CD8-positive, alpha-beta memory T cell (primary cell): ENCODE measurements at places on chromosomes 11 and 22.

GRCh38 chr11:62087694-62088093, 36.1 kb upstream of the INCENP start:
- no peak for DNase-seq

- no peak for DNase-seq
Measured at GRCh38 chr11:69954756-69955155, 123.4 kb upstream of the ANO1 start.

- no peak for DNase-seq
Measured at GRCh38 chr11:76459299-76459698, 14.5 kb downstream of the EMSY start.

DNA sequence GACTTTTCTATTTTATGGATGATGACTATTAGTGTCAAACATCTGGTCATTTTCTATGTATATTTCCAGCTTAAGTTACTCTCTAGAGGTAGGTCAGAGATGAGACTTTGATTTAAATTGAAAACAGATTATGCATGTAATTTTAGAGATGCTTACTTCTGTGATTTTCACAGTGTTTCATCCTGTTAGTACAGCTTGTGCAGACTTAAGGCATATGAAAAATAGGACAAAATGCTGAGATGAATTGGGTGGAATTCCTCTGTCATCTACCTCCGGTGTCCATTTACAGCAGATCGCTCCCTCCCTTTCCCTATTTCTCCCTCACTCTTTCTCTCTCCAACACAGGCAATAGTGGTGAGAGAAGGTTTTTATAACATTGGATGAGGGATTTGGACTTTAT, 14.1 kb downstream of the JAM3 start:
- no peak for DNase-seq

DNA sequence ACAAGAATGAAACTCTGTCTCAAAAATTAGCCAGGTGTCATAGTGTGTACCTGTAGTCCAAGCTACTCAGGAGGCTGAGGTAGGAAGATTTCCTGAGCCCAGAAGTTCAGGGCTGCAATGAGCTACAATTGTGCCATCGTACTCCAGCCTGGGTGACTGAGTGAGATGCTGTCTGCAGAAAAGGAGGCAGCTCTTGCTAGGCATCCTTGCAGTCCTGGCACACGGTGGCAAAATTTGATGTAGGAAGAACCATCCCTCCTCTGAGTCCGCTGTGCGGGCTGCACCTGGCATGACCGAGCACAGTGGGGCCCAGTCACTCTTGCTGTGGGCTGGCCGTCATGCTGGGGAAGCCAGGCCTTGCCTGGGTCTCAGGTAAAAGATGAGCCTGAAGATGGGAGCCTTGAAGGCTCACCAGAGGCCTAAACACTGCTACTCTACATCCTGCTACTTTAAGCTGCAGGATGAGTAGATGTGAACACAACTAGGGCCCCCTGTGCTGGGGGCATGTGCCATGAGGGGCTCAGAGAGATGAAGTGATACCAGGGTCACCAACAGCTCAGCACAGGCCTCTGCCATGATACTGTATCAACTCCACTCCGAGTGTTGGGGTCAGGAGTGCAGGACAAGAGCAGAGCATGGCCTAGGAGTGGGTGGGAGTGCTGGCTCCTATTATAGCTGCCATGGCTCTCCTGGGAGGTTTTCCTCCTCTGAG, 18.6 kb downstream of the CDC45 start:
- no peak for DNase-seq

GRCh38 chr11:80700386-80700785, 1259.6 kb upstream of the TENM4 start:
- no peak for DNase-seq

DNA sequence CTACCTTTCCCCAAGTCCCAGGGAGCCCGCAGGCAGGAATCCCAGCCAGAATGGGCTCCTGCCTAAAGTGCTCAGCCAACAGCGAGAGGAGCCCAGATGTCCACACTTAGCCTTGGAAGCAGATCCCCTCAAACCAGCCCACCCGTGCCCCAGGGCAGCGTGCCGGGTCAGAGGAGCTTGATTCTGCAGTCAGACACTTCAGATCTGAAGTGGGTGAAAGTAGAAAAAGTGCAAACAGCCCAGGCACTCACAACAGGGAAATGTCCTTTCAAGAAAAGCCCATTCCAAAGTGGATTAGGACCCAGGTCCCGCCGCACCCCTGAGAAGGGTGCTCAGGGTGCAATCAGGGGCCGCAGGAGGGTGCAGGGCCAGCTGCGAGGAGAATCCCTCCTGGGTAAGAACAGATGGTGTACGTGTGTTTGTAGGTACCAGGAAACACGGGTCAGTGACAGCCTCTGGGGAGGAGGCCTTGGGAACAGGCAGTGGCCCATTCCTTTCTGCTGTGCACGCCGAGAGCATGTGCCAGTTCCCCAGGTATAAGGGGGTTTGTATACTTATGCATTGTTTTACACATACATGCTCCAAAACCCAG, 17.7 kb downstream of the ELFN2 start:
- no peak for DNase-seq

DNA sequence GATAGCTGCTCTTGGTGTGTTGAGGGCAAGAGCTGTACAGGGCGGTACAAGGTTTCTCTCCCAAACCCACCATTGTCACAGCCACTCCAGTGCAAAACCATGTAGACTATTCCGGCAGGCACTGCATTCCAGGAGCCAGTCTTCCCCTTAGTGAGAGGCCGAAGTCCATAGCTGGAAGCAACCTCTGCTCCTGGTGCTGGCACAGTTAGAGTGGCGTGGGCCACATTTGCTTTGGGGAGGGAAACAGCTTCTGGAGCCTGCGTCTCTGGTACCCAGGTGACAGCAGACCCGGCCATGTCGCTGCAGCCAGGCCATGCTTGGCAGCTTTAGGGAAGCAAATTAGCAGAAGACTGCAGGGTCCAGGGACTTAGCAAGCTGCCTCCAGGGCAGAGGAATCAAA, 788.0 kb downstream of the BRD1 start:
- DNase-seq = no peak

GRCh38 chr11:18958221-18958910, 19.2 kb upstream of the MRGPRX1 start:
- no peak for DNase-seq

DNA sequence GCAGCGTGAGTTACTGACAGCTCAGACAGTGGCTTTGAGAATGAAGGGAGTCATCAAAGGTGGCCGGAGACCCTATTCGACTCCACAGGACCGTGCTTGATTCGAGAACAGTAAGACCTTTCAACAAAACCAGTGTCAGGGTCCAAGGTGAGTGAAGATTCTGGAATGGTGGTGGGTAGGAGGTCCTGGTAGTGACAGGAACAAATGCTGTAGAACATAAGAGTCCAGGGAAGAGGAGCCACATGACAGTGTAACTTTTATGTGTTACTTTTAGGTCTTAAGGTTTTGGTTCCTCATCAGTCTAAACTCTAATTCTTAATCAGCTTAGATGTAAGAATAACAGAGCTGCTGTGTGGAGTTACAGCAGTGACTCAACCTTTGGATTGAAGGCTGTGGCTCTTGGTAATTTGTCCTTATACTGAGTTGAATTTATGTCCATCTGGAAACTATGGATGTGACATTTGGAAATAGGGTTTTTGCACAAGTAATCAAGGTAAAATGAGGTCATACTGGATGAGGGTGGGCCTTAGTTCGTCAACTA, 1.8 kb downstream of the TBC1D22A start:
- DNase-seq = no peak

GRCh38 chr11:111833524-111833923, 37.9 kb downstream of the ALG9 start:
- no peak for DNase-seq

- no peak for DNase-seq
Measured at GRCh38 chr11:64314146-64314804, 3.1 kb downstream of the TRMT112 start.

GRCh38 chr11:44116234-44116830, 20.9 kb downstream of the EXT2 start:
- DNase-seq = no peak

DNA sequence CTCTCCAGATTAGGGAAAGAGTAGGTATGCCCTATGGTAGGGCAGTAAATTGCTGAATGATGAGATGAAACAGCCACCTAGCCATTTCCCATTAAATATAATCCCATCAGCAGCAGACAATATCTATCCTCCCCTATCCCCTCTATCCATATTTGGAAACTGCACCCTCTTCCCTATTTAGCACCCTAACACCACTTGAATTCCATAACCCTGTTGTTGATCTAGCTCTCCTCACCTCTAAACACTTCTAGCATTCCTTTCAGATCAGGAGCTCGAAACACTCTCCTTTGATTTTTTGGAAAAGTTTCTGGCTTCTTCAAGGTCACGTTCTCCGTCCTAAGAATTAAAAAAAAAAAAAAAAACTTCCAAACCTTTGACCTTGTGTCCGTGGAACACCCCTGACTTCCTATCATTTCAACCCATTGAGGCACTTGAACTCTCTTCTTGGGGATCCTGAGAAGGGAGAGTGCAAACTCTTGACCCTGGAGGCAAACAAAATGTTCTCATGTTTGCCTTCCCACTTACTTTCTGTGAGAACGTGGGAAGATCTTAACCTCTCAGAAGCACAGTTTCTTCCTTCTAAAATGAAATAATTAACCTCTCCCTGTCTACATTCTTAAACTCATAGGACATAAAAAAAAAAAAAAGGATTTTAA, 19.0 kb downstream of the TRIM5 start:
- DNase-seq = no peak

- no peak for DNase-seq
Measured at GRCh38 chr11:127114035-127114434, 113.5 kb upstream of the KIRREL3 start.

DNA sequence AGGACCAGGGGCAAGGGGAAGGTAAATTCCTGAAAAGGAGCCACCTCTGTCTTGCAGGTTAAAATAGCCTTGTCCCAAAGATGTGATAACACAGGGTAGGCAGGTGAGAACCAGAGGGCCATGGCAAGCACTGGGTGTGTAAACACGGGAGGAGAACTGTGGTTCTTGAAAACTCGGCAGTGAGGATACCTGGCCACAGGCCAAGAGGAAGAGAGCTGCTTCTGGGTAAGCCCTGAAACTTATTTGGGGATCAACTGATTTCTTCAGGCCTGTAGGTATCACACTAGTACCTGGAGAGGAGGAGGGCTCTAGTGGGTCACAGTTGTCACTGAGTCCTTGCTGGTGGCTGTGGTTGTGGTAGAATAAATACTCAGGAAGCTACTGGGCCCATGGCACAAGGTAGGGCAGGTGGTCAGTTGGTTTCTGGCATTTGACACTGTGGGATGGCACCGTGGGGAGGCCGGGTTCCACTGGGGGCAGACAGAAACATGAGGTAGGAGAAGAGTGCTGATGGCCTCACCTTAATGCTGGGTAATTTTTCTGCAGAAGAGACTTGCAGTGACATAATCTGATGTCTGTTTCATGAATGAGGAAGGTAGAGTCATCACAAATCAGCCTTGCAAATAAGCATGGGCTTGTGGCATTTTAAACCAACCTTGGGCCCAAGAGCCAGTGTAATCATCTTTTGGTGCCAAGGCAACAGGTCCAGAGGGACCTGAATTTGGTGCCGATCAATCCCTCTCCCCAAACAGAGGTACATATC, 22.0 kb downstream of the AMPD3 start:
- no peak for DNase-seq

GRCh38 chr11:35558513-35558912, 33.1 kb upstream of the PAMR1 start:
- DNase-seq = no peak

DNA sequence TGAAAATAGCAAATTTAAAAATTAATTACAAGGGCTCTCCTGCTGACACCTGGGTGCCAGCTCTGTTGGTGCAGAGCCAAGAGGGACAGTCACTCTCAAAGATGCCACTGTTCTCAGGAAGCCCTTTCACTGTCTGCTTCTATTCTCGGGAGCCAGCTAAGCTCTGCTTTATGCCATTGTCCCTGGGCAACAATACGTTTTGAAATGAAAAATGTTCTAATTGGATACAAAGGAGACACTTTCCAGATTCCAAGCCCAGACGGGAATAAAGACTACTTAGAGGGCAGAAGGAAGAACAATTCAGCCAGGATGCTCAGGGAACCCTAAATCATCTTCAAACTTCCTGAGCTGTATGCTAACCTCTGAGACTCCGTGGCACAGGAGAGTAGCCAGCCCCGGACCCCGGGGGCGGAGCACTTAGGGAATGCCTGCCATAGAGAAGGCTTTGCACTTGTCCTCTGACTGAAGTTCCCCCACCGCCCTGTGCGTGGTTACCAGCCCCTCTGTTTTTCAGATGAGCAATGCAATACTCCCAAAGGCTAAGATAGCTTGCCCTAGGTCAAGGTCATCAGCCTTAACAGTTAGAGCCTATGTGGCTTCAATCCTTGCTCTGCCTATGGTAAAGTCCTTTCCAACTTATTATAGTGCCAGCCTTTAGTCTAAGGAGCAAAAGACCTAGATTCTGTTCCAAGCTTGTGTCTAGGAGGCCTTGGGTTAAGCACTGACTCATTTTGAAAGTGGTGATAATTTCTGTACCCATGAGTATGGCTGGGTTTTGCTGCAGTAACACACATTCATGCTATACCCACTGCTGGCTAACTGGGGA, 150.9 kb downstream of the CACNA1I start:
- DNase-seq = no peak

DNA sequence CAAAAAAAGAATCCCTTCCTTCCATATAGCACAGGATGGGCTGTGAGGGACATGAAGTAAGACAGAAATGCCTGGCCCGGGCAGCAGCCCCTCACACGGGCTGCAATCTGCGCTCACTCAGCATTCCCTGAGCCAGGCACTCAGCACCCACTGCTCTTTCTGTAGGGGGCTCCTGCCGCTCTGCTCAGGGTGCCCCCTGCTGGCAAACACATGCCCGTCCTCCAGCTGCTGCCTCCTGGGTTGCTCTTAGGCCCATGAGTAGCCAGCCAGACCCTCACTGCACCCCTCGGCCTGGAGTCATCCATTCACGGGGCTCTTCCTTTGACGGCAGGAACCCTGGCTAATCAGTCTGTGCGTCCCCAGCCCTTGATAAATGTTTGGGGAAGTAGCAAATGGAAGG, 6.9 kb downstream of the MCAT start:
- DNase-seq = peak; percentile 26

- DNase-seq = no peak
Measured at GRCh38 chr11:123190518-123190917, 4.5 kb downstream of the CLMP start.

DNA sequence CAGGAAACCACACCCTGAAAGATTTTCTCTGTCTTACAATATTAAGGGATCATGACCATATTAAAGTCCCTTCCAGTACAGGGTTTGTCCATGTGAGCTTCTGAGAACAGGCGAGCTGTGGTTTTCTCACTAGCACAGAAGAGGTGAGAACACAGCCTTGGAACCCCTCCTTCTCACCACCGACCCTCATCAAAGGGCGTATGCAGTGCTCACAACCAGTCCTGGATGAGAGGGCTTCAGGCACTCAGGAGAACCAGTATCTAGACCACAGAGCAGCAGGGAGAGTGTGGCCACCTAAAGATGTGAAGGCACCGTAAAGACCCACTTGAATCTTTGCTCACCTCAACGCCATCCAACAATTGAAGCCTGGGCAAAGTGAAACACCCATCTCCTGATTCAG, 397.0 kb downstream of the ETS1 start:
- DNase-seq = no peak

- no peak for DNase-seq
Measured at GRCh38 chr11:65897020-65897471, 3.1 kb downstream of the FOSL1 start.
